ENCODE measurements at places on chromosomes 16 and 17.

DNA sequence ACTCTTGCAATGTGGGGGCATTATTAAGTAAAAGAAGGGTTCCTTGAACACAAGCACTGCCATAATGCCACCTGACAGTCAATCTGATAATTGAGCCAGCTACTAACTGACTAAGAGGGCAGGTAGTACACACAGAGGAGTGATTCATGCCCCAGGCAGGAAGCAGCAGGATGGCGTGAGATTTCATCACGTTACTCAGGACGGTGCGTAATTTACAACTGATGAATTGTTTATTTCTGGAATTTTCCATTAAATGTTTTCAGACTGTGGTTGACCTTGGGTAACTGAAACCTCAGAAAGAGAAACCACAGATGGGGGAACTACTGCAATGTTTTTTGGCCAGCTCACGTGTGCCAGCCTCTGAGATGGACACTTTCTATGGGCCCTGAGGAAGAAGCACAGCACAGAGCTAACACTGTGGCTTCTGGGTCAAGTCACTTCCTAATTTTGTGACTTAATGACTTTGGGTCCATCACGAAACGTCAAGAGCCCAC is 46.7 kb downstream of the C17orf67 start:
- peak; percentile 96 for DNase-seq

DNA sequence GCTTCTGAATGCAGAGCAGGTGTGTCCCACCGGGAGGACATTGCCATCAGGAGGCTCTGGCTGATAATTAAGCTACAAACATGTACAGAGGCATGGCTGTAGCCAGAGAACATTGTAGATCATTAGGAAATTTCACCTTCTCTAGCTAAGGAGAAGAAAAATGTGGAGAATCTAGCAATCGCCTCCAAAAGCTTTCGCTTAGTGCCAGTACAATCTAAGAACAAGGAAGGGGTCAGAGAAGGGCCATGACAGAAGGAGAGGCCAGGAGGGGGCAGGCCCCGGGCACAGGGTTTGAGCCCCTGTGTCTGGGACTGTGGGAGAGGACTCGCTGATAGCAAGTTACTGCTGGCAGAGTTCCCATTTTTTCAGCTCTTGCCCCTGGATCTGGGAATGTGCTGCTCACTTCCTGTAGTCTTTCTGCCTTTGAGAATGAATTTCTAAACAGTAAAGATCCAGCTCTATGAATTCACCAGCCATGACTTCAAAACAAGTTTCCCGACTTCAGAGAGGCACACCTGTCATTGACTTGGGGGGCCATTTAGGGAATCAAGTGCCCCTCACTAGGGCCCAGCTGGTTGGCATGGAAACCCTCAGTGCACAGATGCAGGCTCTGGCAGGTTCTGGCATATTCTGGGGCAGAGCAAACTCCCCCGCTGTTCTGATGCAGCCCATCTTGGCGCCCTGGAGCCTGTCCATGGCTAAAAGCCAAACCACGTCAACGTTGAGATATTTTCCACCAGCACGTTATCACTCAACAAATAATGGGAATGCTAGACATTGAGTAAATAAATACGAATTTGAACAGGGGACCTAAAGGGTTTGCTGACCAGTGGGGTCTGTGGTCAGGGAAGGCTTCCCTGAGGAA is 59.5 kb upstream of the CACNG4 start:
- no peak for DNase-seq

GRCh38 chr16:89764711-89765201 is 43.4 kb downstream of the ZNF276 start:
- DNase-seq: no peak

- no peak for DNase-seq
These were observed 1927.2 kb downstream of the TP53TG3F start for GRCh38 chr16:35386619-35387018.

DNA sequence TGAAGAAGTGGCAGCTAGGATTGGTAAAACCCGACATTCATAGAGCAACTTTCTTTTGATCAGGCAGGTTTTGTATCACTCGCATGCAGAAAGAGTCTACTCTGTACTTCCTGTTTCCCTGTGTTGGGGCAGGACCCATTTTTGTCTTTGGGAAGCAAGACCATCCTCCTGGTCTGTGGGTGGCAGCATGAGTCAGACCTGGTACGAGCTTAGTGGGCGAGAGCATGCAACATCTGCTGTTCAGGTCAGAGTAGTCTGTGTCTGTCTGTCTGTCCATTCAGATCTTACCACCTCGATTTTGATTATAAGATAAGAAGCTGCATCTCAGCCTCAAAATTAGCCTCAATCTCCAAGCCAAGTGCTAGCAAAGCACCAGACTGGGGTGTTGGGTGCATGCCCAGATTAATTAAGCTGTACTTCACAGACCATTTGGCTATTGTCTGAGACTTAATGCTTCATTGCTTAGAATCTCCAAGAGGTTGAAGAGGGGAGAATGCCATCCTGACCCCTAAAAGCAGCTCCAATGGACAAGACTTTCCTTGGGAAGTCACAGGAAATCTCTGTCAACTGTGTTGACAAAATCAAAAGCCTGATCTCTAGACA is 110.9 kb downstream of the XYLT1 start:
- DNase-seq: no peak

- no peak for DNase-seq
These were observed 21.6 kb downstream of the NXN start for GRCh38 chr17:957856-958421.

GRCh38 chr17:61325382-61326073 is 74.1 kb upstream of the TBX2 start:
- DNase-seq: peak; percentile 48

GRCh38 chr16:76577003-76577402 is 299.8 kb downstream of the CNTNAP4 start:
- no peak for DNase-seq

GRCh38 chr17:59874376-59874775 is 18.4 kb downstream of the TUBD1 start:
- no peak for DNase-seq

- no peak for DNase-seq
These were observed 33.9 kb downstream of the COTL1 start for GRCh38 chr16:84583995-84584394.

DNA sequence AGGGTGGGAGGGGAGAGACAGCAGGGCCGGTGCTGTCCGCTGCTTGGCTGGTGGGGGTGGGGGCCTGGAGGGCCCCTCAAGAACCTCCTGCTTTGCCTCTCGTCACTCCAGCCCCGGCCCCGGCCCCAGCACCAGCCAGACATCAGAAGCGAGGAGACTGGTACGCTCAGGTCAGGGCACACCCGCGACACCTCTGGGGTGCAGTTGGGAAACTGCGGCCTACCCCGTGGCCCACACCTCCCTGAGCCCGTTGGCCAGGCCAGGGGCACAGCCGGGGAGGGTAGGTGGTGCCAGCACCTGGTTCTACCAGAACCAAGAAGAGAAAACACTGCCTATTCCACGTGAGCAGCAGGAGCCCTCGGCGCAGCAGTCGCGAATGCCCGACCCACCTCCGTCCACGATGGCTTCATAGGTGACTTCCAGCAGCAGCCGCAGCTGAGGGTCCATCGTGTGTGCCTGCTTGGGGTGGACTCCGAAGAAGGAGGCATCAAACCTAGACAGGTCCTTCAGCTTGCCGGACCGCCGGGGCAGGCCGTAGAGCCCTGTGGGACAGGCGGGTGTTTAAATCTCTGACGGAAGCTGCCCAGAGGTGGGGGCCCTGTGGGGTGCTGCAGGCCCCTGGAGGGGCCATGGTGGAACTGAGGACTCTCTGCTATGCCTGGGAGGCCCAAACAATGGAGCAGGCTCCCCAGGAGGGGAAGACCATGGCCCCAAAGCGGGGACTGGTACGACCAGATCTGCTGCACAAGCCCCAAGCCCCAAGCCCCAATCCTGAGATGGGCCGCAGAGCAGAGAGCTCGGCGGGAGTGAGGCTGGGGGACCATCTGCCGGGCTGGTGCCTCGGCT is 2.9 kb downstream of the FASN start:
- no peak for DNase-seq

- DNase-seq: no peak
These were observed 7.2 kb upstream of the XAF1 start for GRCh38 chr17:6748617-6749016.

DNA sequence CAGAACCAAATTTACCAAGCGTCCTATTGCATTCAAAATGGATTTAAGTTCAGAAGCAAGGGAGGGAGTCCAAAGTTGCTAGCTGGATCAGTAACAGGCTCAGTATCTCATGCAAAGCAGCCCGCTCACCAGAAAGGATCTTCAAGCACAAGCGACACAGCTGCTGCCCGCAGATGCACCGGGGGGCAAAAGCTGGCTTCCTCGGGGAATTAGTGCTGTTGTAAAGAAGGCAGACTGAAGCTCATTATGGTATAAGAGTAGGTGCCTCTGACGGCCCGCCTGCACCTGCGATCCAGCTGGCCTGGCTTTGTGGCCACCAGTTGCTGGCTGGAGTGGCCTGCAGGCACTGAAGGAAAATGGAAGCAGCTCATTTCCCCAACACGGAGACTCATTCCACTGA is 128.4 kb upstream of the RCVRN start:
- DNase-seq: no peak

GRCh38 chr16:56936950-56937349 is 5.0 kb downstream of the HERPUD1 start:
- DNase-seq: no peak

- no peak for DNase-seq
These were observed 3.2 kb downstream of the DEXI start for GRCh38 chr16:10938796-10939648.

DNA sequence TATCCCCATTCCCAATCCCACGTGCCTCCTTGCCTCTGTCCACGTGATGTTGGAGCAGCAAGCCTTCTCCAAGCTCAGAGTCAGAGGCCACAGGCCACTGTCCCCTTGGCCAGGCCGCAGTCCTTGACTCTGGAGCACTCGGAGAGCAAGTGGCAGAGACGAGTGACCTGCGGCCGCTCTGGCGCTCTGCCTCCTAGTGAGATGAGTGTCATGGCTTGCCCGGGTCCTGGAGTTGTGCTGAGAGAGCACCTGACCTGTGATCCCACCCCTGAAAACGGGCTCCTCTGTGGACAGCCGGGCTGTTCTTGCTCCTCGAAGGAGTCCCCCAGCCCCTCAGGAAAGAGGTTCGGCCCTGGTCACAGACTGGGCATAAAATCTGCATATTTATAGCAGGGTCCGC is 10.0 kb upstream of the FASN start:
- DNase-seq: no peak

- DNase-seq: peak; percentile 95
These were observed 1.5 kb upstream of the ALOXE3 start for GRCh38 chr17:8119581-8120519.

DNA sequence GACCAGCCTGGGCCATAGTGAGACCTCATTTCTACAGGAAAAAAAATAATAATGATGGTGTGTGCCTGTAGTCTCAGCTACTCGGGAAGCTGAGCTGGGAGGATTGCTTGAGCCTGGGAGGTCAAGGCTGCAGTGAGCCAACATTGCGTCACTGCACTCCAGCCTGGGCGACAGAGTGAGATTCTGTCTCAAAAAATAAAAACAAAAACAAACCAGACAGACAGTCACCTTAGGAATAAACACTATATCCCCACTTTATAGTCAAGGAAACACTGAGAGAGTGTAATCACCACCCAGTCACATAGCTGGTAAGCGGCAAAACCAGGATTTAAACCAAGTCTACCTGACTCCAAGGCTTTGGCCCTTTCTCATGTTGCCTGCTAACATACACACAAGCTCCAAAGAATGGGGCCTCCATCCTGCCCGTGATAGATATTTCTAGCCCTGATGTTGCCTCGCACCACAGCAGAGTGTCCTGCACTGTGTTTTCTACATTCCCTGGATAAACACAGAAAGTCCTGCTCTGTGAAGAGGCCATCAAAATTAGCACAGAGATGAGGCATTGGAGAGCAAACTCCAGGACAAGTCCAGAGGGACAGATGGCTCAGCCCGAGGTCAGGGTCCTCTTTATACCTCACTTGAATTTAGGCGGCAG is 66.1 kb upstream of the SMURF2 start:
- no peak for DNase-seq
